Glutamatergic neuron (in vitro differentiated cells): ENCODE measurements at places on chromosomes 2 and 18. TPM values are rescaled to one million over a fixed set of nuclear protein-coding genes. Genes with fewer than 3 reads are reported as not detected.

DNA sequence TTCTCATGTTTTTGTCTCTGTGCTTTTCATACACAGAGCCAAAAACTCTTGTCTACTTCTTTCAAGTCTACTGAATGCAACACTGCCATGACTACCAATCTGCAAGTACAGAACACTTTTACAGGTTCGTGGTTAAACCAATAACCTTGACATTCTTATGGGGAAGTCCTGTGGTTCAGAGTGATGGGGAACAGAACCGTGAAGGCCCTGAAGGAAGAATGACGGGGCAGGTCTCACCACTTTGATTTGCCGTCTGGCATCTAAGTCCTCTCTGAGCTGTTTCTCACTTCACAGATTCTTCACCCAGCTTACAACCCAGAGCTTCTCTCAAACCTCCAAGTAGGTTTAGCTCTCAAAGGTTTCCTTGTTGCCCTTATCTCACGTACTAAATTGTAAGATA lies 117.5 kb upstream of the SNTG2 start:
- H3K27ac ChIP-seq = no peak overlapping the region
- no peaks in the 10 kb centered on the region for H3K27me3 ChIP-seq
- DNase-seq = no peak
- no peak overlapping the region for H3K4me3 ChIP-seq
- H3K36me3 ChIP-seq = no peaks in the 10 kb centered on the region

GRCh38 chr2:181041661-181042060 lies 61.3 kb downstream of the UBE2E3 start:
- H3K4me3 ChIP-seq = no peak overlapping the region
- no peaks in the 10 kb centered on the region for H3K27me3 ChIP-seq
- peaks cover 3% of the 10 kb centered on the region for H3K4me1 ChIP-seq
- no peak overlapping the region for H3K27ac ChIP-seq

C2orf81 gene
- total RNA-seq = 3.7 TPM

- H3K27ac ChIP-seq = no peak overlapping the region
- H3K36me3 ChIP-seq = no peaks in the 10 kb centered on the region
- H3K4me3 ChIP-seq = no peak overlapping the region
Measured at GRCh38 chr2:64323197-64323596, 130.8 kb upstream of the LGALSL start.

DNA sequence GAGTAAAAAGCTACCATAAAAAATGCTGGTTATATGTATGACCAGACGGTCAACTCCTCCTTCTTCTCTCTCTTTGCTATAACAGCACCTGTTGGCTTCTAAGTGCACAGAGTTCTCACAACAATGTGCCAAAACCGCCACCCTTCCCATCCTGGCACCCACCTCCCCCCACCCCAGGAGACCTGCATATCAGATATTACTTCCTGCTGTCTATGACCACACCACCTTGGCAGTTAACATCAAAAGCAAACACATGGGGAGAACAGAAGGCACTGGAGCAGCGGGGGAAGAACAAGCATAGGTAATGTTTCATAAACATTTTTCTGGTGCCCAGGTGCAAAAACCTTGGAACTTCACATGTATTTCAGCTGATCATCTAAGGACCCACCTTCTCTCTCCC lies 15.5 kb downstream of the SPRED2 start:
- no peak for DNase-seq
- no peaks in the 10 kb centered on the region for H3K36me3 ChIP-seq
- no peak overlapping the region for H3K27ac ChIP-seq
- peaks cover 44% of the 10 kb centered on the region for H3K4me1 ChIP-seq
- H3K4me3 ChIP-seq = peak overlapping the region; percentile 21
